ENCODE measurements at places on chromosomes 7 and 10.

- no peak for DNase-seq
These were observed 29.8 kb downstream of the STRA8 start for GRCh38 chr7:135263321-135263970.

DNA sequence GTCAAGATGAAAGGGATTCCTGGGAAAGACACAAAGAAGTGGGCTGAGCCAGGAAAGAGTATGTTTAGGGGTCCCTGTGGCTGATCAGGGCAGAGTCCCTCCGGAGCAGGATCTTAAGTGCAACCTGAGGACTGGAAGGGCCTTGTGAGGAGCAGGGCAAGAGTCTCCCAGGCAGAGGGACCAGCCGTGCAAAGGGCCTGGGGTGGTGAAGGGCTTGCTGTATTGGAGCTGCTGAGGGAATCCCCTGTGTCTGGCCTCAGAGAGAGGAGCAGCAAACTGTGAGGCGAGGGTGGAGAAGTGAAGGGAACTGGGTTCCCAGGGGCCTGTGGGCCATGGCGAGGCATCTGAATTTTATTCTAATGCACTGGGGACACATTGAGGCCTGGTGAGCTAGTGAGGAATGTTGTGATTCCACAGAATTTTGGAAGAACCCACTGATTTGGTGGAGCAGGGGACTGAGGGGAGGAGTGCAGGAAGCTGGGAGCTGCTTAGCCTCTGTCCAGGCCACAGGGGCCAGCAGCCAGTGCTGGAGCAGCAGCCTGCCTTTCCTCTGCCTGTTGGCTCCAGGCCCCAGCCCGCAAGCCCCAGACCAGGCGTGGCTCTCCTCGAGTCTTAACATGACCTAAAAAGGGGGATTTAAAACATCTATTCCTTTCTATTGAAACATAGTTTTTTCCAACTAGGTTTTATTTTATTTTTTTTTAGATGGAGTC, 138.4 kb upstream of the IGFBP3 start:
- no peak for DNase-seq

DNA sequence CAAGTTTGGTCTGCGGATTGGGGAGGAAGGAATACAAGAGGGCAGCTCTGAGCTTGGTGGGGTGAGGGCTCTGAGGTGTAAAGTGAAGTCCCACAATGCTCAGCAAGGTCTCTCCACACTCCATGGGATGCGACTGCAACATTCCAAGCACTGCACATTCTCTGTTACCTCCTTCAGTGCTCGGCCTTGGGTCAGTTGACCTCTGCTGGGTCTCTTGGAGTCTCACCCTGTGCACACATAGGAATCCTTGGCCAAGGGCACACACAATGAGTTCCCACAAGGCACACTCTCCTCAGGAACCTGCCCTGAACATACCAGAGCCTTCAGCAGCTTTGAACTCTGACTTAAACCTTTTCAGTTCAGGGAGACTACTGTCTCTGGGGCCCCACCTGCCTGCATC, 2.4 kb upstream of the WDFY4 start:
- DNase-seq: no peak

- DNase-seq: no peak
These were observed 153.4 kb downstream of the SORCS1 start for GRCh38 chr10:107011105-107011504.

- no peak for DNase-seq
These were observed 41.5 kb downstream of the TMEM26 start for GRCh38 chr10:61411706-61412105.

- DNase-seq: no peak
These were observed 64.7 kb upstream of the ATRNL1 start for GRCh38 chr10:115028419-115028818.

DNA sequence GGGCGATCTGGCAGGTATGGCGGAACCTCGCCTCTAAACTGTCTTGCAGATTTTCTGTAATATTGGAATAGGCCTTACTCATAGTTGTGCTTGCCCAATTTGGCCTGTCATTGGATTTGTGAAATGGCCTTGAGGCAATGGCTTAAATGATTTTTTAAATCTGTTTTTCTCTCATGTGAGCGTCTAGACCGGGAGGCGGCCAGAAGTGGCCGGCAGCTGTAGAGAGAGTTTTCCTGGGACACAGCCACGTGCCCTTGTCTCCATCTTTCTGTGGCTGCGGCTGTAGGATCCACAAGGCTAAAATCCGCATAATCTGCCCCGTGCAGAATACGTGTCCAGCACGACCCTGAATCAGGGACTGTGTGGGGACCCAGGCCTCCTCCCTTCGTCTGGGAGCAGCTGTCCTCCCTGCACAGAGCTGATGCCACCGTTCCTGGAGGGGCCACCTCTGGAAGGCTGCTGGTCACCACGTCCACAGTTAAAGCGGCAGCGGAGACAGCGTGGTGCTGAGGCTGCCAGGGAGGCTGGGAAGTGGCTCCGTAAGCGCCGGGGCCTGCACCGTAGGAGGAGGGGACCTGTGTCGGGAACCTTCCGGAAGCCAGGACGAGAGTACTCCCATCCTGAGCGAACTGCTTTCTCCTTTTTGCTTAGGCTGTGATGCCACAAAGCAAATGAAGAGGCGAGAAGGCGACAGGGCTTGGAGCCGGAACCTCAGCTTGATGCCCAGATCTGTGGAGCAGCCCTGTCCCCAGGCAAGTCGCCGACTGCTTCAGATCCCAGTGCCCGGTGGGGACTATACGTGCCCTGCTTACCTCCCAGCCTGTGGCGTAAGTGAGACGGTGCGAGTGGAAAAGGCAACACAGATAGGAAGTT, 99.8 kb downstream of the DYNC2I1 start:
- DNase-seq: no peak

- DNase-seq: no peak
These were observed 3.9 kb upstream of the LRRC27 start for GRCh38 chr10:132328106-132328505.

- DNase-seq: no peak
These were observed 20.7 kb downstream of the PDGFA start for GRCh38 chr7:498678-499641.

- no peak for DNase-seq
These were observed 514.2 kb downstream of the TFEC start for GRCh38 chr7:115516341-115516740.

GRCh38 chr10:71265201-71265575, 52.8 kb downstream of the UNC5B start:
- no peak for DNase-seq
